ENCODE measurements at places on chromosomes 2 and 18.
A peak's percentile ranks its signal among the peaks of the same experiment; 100 is the strongest.

- DNase-seq, result no peak
These were observed 21.6 kb downstream of the TNS1 start for GRCh38 chr2:217981084-217981730.

DNA sequence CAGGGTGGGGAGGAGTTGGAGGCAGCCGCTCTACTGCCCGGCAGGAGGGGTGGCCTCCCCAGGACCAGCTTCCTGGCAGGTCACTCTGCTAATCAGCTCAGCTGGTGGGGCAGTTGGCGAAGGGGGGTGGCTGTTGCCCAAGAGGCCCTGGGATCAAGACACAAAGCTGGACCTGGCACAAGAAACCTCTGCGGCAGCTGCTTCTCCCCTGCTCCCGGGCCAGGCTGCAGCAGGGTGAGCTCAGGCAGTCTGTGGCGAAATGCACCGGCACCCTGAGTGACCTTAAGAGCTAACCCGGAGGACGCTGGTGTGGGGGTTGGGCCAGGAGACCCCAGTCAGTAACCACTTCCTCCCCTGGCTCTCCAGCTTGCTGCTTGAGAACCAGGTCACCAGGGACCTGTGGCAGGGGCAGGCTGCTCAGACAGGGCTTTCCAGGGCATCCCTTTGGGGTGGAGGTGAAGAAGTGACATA is 31.1 kb downstream of the TOGARAM2 start:
- DNase-seq, result no peak

DNA sequence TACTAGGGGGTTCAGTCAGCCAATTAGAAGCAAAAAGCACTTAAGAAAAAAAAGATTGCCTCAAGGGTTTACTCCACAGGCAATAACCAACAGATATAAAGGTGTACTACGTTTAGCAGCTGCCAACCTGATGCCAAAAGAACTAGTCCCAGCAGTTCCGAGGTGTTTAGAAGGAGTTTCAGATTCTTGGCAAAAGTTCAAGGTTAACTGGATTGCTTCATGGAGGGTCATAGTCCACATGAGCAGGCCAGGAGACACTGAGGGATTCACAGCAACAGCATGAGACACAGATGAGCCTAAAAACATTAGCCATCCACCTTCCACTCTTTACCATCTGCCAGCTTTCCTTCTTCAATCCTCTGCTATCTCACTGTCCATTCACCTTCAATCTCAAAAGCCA is 4.9 kb upstream of the DNAH7 start:
- DNase-seq, result no peak

GRCh38 chr2:241755777-241756176 is 20.8 kb upstream of the GAL3ST2 start:
- no peak for DNase-seq

DNA sequence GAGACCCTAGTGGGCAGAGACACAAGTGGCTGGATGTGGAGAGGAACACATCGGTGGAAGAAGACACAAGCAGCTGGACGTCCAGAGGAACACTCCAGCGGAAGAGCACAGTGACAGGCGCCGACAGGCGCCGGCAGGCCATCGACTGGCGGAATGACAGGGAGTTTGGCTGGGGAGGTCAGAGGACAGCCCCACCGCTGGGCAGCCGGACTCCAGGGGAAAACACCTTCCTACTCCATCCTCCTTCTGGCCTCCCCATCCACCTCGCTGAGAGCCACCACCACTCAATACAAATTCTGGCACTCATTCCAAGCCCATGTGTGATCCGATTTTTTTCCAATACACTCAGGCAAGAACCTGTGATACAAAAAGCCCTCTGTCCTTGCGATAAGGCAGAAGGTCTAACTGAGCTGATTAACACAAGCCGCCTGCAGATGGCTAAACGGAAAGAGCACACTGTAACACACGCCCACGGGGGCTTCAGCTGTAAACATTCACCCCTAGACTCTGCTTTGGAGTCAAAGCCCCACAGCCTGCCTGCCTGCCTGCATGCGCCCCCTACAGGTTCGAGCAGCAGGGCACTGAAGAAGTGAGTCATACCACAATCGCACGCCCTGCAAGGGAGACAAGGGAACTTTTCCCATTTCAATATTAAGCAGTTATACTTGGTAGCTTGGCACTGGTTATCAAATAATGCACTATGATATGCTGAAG is 50.2 kb upstream of the LRP1B start:
- no peak for DNase-seq

- no peak for DNase-seq
These were observed 252.1 kb downstream of the CDCA7 start for GRCh38 chr2:173606619-173607248.

DNA sequence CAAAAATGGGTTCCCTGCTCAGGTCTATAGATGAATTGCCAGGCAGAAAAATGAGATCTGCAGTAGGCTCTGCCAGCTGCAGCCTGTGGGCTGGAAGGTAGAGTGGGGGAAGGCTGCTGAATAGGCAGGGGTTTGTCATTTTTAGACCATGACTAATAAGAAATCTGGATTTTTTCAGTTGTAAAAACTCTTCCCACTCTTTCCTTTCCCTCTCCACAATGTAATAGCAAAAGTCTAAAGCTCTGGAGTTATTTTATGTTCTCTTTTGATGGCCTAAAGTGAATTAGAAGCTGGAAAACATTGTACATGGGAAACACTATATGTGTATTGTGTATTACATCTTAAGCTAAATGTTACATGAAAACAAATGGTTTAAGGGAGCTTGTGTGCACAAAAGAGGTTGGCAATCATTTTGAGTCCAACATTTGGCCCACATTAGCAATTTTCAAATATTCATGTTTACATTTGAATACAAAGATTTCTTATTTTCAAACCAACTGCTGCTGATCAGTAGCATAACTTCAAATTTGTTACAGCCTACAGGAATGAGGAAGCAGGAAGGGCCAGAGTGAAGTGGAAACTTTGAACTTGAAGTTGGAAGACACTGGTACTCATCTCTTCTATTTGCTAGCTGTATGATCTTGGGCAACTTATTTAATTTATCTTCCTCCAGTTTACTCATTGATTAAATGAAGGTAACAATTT is 407.1 kb downstream of the SLC4A3 start:
- DNase-seq, result no peak

DNA sequence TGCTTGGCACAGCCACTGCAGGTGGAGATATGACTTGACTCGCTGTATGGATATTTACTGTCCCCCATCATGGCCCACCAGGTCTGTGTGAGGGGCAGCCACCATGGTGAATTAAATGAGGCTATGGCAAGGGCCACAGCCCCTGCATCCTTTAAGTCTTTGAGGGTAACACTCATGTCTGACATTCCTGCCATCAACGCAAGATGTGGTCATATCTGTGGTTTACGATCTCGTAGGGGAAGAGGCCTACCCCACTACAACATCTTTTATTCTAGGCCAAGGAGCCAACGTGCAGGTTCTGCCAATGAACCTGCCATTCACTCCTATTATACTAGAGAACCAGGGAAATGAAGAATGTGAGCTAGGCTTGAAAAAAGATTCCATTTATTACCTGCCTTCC is 381.6 kb upstream of the ID2 start:
- DNase-seq, result no peak

DNA sequence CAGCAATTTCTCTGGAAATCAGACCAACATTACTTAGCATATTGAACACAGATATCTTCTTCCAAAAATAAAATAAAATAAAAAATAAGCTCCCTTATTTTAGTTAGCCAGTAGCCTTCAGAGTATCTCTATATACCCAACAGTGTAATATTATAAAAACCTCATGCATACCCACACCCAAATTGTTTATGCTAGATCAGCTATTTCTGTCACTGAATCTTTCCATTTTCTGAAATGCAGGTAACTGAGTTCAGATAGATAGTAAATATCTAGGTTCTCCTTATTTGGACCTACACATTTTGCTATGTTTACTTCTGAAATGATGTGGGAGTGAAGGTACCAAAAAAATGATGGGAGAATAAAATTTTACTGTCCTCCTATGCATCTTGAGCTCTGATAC is 39.9 kb downstream of the TTC21B start:
- DNase-seq, result no peak

DNA sequence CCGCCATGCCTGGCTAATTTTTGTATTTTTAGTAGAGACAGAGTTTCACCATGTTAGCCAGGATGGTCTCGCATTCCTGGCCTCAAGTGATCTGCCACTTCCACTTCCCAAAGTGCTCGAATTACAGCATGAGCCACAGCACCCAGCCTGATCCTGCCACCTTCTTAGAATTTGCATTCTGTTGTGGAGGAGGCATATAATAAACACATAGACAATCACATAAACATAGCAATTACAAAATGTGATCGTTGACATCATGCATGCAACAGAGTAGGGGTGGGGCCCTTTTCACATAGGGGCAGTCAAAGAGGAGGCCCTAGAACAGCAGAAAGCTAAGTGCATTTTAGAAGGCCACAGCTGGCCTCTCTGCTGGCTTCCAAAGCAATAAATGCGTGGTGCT is 39.9 kb upstream of the TSPYL6 start:
- DNase-seq, result no peak

DNA sequence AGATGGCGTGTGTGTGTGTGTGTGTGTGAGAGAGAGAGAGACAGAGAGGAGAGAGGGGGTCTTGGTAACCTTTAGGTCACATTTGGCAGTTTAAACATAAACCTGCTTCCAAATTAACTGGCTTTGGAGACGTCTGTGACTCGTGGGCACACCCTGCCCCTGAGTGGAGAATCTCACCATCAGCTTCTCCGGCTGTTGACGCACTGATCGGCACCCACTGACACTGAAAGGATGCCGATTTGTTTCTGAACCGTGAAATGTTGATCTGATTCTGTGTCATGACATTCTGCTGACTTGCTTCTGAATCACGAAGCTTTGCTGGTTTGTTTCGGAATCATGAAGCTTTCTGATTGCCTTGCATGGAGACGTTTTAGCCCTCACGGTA is 114.7 kb downstream of the RTP5 start:
- DNase-seq, result no peak

DNA sequence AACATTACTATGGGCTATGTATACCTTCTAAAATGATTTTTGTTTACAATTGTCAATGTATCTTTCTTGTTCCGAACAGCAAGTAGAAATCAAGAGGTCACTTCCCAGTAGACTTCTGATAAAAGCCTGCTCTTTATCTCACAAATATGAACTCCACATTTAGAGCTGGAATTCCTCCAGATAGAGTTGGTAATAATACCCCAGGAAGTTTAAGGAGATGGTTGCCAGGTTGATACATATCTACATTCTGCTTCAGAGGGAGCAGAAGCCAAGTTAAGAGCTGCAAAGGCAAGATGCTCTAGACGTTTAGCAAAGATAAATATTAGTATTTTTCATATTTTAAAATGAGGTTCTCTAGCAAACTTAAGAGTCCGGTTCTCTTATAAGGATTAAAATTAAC is 267.0 kb downstream of the ERBB4 start:
- DNase-seq, result no peak

DNA sequence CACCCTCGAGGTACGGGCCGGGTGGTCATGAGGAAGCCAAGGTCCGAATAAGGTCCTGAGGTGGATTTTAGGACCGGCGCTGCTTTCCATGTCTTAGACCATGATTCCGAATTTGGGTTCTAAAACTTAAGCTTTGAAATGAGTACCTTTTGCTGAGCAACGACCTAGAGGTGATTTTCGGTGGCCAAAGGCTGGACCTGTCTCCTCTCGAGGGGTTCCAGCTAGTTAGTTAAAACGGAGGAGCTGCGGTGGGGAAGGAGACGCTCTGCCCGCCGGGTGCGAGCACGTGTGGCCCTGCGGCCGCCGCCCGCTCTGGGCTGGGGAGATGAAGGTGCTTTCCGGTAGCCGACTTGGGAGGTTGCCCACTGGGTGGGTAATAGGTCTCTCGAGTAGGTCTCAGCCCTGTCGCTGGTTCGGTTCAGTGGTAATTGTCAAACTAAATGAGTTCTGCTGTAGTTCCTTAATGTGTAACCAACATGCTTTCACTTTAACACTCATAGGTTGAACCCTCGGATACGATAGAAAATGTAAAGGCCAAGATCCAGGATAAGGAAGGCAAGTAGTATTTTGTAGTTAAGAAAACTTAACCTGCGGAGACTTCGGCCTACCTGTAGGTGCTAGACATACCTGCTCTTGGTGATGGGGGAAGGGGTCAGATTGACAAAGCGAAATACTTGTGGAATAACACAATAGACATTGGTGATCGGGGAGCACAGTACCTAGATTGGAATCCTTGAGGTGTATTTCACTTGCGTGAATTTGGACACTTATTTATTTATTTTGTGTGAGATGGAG is 572 bp downstream of the RPS27A start:
- DNase-seq, result peak; percentile 60

DNA sequence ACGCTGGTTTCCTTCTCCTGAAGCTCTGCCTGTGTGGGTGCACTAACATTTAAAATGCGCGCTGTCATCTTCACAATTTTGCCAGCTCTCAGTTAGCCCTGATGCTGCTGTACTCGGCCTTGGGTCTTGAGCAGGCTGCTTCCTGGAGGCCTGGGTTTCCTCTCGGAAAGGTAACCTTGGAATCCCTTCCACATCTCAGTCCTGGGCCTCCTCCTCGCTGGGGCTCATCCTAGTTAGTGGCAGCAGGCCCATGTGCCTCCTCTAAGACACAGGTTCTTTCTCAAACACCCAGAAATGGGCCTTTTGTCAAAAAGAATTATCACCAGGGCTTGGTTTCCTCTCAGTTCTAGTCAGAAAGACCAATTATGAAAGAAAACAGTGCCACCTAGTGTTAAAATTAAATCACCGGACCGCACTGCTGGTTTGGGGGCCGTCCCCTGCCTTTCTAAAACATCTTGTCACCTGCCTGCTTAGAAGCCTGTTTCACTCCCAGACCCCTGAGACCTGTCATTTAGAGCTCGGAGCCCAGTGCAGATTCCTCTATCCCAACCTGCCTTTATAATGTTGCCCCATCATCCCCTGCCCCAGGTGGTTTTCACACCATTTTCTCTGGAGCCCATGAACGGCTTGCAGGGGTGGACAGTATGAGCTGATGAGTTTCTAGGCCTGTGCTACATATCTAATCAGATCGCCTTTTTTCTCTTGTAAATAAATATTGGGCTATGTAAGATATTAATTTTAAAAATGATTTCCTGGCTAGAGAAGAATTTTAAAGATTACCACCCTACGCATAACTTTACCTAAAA is 42.4 kb downstream of the HK2 start:
- DNase-seq, result peak; percentile 33

GRCh38 chr2:19769513-19769912 is 132.3 kb downstream of the TTC32 start:
- DNase-seq, result no peak

Data from stimulated activated CD4-positive, alpha-beta T cell treated with anti-CD3 and anti-CD28 coated beads, Interleukin-2, amount 100 ng/mL, for 24 hours (primary cell).